Glomerular endothelial cell (primary cell): ENCODE measurements at places on chromosomes 2 and 18. TPM values are rescaled to one million over a fixed set of nuclear protein-coding genes. Genes with fewer than 3 reads are reported as not detected.

The CHRNG gene
- total RNA-seq: not detected in 2 replicates

The MC5R gene
- total RNA-seq: not detected in 2 replicates

The MAP3K19 gene
- total RNA-seq: not detected in 2 replicates

The FBLN7 gene
- 2.2 and 5.8 TPM in 2 replicates for total RNA-seq

The CNDP1 gene
- not detected in 2 replicates for total RNA-seq

The TCF7L1 gene
- total RNA-seq: 6.8 and 16.7 TPM in 2 replicates

The ALLC gene
- total RNA-seq: not detected in 2 replicates

The DSG3 gene
- not detected in 2 replicates for total RNA-seq

The LAPTM4A gene
- total RNA-seq: 158 and 175 TPM in 2 replicates

The STAT4 gene
- total RNA-seq: 0.44 and 2.8 TPM in 2 replicates

The INPP5D gene
- 26.2 and 46.3 TPM in 2 replicates for total RNA-seq
